Activated CD4-positive, alpha-beta memory T cell treated with anti-CD3 and anti-CD28 coated beads for 36 hours (primary cell): ENCODE measurements at places on chromosomes 4 and X. TPM values are rescaled to one million over a fixed set of nuclear protein-coding genes. Genes with fewer than 3 reads are reported as not detected.

- no peaks in the 10 kb centered on the region for H3K27me3 ChIP-seq
- H3K4me3 ChIP-seq = no peak overlapping the region
- H3K4me1 ChIP-seq = peaks cover 60% of the 10 kb centered on the region
- peak overlapping the region; percentile 92 for H3K27ac ChIP-seq
- peaks cover 4% of the 10 kb centered on the region for H3K36me3 ChIP-seq
Observed at GRCh38 chr4:2786152-2786671, 6.7 kb upstream of the SH3BP2 start.

DNA sequence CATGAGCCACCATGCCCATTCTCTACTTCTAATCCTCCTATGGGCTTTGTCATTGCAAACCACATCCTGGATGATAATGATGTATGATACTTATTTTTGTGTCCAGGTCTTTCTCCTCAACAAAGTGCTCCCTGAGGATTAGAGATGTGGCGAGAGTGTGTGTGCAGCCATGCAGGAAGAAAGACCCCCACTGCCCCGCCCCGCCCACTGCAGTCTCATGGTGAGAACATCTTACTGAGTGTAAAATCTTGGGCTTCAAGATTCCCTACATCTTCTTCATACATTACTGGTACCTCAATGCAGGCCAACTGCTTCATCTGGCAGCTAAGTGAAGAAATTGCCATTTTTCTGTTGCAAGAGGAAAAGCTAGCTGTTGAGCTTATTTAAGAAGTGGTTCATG is 25.9 kb upstream of the MAP3K15 start:
- H3K27me3 ChIP-seq = no peaks in the 10 kb centered on the region
- H3K4me1 ChIP-seq = peaks cover 9% of the 10 kb centered on the region
- no peak overlapping the region for H3K27ac ChIP-seq
- DNase-seq = no peak

GLRA2 gene
- not detected for total RNA-seq

POF1B gene
- 0.22 TPM for total RNA-seq

IL2RG gene
- total RNA-seq = 289 TPM
